ENCODE measurements at places on chromosomes 16 and 17.
A peak's percentile ranks its signal among the peaks of the same experiment; 100 is the strongest.

DNA sequence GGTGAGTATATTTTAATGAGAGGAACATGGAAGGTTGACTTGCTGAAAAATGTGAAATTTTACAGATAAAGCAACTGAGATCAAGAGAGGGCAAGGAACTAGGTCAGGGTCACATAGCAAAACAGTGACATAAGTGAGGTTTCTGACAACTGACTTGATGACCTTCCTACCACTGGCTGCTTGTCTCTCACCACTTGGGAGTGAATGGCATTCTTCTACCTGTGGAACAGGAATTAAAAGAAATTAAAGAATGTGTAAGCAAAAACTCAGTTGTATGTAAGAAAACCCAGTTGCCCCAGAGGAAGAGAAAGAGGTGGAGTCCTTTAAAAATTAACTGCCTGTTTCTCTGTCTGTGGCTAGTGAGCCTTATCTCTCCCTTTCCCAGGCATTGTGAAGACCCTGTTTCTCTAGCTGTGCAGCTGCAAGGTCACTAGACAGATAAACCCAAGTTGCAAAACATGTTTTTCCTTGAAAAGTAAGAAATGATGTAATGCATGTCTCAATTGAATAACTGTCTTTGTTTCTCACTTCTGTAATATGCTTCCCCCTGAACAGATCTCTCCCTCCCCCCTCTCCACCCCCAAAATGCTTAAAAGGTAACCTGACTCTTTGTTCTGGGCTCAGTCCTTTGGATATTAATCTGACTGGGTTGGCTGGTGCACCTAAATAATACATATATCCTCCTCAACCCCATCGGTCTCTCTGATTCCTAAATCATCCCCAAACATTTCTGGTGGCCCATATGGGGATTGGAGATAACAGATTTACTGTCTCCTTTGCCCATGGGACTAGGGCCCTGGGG is 23.4 kb downstream of the ACSM1 start:
- no peak for DNase-seq

GRCh38 chr17:34242587-34243363 is 12.3 kb upstream of the CCL2 start:
- no peak for DNase-seq

- DNase-seq, result no peak
Measured at GRCh38 chr17:78966123-78966813, 13.5 kb downstream of the LGALS3BP start.

DNA sequence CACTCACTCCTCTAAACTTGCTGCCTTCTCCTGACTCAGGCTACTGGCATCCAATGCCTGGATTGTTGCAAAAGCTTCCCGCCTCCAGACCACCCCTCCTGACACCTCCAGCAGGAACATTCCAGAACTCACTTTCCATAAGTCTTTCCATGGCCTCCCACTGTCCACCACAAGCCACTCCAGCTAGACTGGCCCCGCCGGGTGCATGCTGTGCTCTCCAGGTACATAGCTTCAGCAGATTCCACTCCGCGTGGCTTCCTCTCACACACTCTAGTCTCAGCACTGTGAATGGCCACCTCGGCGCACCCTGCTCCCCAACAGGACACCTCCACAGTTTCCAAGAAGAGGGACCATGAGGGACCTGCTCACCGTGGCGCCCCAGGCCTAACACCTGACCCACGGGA is 25.9 kb upstream of the FAAP100 start:
- no peak for DNase-seq

DNA sequence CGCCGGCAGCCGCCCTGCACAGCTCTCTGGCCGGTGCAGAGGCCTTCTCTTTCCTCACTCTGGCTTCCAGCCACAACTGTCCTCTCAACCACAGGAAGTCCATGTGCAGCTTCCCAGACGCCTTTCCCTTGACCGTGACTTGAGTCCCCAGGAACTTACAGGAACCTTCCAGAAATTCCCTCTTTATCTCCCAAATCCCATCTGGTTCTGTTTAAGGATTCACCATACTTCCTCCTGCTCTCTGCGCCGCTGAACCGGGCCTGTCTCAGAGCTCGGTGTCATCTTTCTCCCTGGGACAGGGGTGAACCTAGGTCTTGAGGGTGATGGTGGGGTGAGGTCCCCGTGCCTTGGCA is 65.2 kb upstream of the ZNF469 start:
- no peak for DNase-seq

DNA sequence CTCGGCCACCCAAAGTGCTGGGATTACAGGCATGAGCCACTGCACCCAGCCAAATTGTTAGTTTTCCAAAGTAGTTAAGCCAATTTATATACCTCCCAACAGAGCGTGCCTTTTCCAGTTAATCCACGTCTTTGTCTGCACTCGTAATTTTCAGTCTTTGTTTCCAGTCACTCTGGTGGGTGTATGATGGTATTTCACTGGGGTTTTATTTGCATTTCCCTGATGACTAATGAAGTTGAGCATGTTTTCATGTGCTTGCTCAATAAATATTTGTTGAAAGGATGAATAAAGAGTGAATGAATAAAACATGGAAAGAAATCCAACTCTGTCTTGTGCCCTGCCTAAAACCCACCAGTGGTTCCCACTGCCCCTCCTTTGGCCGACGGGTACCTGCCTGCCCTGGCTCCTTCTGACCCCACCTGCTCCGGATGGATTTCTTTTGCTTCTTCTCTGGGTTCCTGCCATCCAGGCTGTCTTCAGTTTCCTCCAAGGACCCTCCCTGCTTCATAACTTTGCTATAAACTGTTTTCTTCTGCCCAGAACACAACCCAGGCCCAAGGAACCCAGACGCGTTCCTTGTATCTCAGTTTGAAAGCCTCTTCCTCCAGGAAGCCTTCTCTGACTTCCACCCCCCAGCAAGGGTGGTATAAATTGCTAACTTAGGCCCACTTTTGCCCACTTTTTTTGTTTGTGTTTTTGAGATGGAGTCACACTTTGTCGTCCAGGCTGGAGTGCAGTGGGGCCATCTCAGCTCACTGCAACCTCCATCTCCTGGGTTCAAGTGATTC is 3.0 kb upstream of the ABCC1 start:
- DNase-seq, result no peak

DNA sequence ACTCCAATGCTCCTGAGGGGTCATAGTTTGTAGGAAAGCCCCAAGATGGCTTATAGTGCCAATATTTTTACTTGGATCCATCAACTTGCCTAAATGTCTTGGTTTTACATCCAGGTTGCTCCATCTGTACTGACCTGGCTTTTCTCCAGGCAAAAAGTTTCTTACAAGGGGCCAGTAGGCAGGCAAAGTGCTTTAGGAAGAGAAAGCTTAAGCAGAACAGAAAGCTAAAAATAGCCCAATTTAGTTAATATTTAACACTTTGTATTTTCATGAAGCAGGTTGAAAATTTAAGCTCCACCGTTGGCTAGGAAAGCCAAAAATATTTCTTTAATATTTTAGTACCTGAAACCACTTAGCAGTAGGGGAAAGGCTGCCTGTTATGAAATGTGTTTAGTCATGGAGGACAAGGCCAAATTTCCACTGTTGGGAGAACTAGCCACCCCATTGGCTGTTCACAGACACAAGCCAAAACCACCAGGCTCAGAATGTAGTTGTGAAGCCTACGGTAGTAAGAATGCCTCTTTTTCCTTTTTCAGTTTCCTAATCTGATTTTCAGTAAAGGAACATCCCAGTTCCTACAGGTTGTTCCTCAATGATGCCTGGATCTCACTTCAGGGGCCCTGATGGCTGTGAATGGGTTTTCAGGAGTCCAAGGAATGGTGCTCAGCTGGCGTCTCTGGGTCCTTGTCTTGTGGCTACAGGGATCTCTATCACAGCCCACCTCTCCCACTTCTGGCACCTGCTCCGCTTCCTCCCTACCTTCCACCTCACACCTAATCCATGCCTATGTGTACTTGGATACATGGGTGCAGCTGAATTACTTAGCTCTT is 324.8 kb downstream of the PMP22 start:
- DNase-seq, result no peak

DNA sequence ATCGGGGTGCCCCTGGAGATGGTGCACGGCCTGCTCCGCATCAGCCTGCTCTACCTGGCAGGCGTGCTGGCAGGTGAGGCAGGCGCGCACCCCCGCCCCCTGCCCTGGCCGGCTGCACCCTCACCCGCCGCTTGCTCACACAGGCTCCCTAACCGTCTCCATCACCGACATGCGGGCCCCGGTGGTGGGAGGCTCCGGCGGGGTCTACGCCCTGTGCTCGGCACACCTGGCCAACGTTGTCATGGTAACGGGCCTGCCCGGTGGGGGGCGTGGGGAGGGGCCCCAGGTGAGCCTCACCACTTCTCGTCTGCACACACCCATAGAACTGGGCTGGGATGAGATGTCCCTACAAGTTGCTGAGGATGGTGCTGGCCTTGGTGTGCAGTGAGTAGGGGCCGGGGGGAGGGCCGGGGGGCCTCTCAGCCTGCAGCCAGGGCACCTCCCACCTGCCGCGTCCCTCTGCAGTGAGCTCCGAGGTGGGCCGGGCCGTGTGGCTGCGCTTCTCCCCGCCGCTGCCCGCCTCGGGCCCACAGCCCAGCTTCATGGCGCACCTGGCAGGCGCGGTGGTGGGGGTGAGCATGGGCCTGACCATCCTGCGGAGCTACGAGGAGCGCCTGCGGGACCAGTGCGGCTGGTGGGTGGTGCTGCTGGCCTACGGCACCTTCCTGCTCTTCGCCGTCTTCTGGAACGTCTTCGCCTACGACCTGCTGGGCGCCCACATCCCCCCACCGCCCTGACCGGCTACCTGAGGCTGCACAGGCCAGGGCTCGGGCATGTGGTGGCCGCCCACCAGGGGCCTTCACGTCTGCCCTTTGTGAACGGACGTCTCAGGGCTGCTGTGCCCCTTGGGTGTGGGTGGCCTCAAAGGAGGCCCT is 2.1 kb downstream of the RHBDL1 start:
- no peak for DNase-seq

DNA sequence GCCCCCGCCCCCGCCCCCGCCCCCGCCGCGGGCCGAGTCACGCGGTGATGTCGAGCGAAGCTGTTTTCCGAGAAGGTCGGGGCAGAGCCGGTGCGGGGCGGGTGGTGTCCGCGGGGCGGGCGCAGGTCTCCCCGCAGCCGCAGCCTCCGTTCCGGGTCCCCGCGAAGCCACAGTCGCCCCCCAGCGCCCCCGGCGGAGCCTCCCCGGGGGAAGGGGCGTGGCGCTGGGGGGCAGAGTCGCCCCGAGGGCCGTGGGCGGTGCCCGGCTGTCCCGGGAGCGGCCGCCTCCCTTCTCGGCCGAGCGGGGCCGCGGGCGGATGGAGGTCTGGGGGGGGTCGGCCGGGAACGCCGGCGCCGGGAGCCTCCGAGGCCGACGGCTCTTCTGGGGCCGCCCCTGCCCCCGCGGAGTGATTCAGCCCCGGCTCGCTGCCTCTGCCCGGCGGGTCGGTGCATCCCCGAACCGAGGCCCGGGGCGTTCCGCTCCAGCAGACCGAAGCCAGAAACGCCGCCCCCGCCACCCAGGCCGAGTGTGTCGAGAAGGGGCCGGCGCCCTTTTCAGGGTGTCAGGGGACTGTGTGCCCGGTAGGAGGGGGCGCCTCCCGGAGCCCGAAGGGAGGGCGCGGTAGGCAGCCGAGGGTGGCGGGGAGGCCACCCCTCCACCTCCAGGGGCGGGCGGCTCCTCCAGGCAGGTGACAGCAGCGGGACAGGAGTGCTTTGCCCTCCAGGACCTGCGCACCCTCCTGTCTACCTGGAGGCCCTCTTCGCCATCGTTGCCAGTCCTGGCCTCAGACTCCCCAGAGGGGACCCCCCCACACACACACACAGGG is 1.7 kb downstream of the METRNL start:
- no peak for DNase-seq

DNA sequence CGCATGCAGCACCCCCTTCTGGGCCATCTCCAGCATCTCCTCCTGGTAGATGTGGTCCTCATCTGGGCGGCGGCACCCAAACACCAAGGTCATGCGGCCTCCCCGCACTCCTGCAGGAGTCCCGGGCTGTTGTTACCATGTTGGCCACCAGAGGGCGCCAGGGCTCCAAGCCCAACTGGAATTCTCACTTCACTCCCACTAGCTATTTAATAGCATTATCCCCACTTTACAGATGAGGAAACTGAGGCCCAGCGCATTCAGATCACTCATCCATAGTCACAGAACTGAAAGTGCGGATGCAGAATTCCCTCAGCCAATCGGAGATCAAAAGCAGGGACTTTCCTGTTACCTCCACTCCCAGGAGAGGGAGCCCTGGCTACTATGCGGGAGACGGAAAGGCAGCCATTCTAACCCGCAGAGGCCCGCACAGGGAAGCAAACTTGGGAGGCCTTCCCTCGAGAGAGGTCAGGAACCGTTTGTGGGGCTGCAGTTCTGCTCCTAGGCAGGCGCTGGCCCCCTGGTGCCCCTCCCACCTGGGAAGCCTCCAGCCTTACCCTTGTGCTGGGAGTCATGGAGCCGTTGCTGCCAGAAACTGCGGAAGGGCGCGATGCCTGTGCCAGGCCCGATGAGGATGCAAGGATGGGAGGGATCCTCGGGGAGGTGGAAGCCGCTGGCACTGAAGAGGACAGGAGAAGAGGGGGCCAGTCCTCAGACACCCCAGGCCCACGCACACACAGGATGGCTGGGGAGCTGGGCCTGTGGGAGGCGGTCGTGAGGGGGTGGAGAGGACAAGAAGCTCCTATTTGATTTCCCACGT is 40.1 kb downstream of the NOS2 start:
- peak; percentile 76 for DNase-seq

DNA sequence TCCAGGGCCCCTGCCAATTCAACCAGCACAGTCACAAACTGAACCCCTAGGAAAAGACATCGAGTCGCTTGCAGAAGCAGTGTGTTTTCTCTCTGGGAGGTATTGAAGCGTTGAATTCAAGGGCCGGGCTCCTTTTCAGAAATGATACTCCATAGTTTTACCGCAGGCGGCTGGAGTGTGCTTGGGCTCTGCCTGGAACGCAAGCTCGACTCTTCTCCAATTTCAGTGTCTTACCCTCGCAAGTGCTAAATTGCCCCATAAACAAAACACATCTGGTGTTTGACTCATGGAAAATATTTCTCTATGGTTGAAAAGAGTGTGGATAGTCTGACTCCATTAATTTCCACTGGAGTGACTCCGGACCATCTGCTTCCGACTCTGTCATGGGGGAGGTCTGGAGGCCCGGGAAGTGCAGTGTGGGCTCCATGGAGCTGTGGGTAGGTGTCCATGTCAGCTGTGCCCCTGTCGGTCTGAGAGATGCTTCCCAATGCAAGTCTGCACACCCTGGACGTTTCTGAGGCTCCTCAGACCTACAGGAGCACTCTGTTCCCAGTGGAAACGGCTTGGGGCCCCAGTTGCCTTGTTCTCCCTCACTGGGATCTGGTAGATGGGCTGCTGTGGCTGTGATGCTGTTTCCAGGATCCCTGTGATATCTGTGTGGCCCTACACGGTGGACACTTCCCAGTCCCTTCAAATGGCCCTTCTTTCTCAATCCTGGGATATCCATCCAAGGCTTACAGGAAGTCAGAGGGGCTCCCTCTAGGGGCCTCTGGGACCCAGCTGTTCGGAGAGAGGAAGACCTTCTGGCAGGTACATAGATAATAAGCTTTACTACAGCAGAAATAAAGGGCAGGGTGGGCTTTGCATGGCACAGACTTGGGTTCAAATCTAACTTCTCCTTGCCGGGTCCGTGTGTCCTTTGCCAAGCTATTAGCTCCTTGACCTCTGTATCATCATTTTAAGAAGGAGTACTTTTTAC is 119.8 kb upstream of the CDH13 start:
- DNase-seq, result no peak

Data from breast epithelium (tissue), 4 donors.